Calu3 (cell line): ENCODE measurements at places on chromosomes 2 and 18. TPM values are rescaled to one million over a fixed set of nuclear protein-coding genes. Genes with fewer than 3 reads are reported as not detected.

GRCh38 chr2:239826786-239827522 is 198.2 kb downstream of the NDUFA10 start:
- DNase-seq: no peak
- no peak overlapping the region for H3K27ac ChIP-seq
- no peaks in the 10 kb centered on the region for H3K36me3 ChIP-seq
- no peaks in the 10 kb centered on the region for H3K4me1 ChIP-seq
- no peak overlapping the region for H3K4me3 ChIP-seq

GRCh38 chr2:16330982-16331381 is 334.7 kb downstream of the CYRIA start:
- peaks cover 1% of the 10 kb centered on the region for H3K27me3 ChIP-seq
- no peak overlapping the region for H3K27ac ChIP-seq
- H3K36me3 ChIP-seq: no peaks in the 10 kb centered on the region
- no peak overlapping the region for H3K4me3 ChIP-seq

- no peaks in the 10 kb centered on the region for H3K36me3 ChIP-seq
- H3K4me3 ChIP-seq: no peak overlapping the region
- H3K27me3 ChIP-seq: no peaks in the 10 kb centered on the region
- DNase-seq: no peak
- H3K27ac ChIP-seq: no peak overlapping the region
- peaks cover 16% of the 10 kb centered on the region for H3K4me1 ChIP-seq
Measured at GRCh38 chr2:68052717-68053422, 9.9 kb downstream of the C1D start.

- H3K4me1 ChIP-seq: no peaks in the 10 kb centered on the region
- H3K36me3 ChIP-seq: peaks cover 13% of the 10 kb centered on the region
- no peaks in the 10 kb centered on the region for H3K27me3 ChIP-seq
- no peak for DNase-seq
Measured at GRCh38 chr2:239061824-239062570, 214.1 kb downstream of the TWIST2 start.

- no peak for DNase-seq
- peaks cover 19% of the 10 kb centered on the region for H3K4me1 ChIP-seq
- peak overlapping the region; percentile 11 for H3K27ac ChIP-seq
- H3K4me3 ChIP-seq: no peak overlapping the region
- H3K27me3 ChIP-seq: no peaks in the 10 kb centered on the region
- peaks cover 52% of the 10 kb centered on the region for H3K36me3 ChIP-seq
Measured at GRCh38 chr2:186498834-186499233, 12.8 kb downstream of the ZC3H15 start.

- H3K36me3 ChIP-seq: no peaks in the 10 kb centered on the region
- DNase-seq: no peak
- H3K4me1 ChIP-seq: no peaks in the 10 kb centered on the region
- no peak overlapping the region for H3K27ac ChIP-seq
- H3K4me3 ChIP-seq: no peak overlapping the region
Measured at GRCh38 chr2:40654346-40654745, 202.5 kb upstream of the SLC8A1 start.

DNA sequence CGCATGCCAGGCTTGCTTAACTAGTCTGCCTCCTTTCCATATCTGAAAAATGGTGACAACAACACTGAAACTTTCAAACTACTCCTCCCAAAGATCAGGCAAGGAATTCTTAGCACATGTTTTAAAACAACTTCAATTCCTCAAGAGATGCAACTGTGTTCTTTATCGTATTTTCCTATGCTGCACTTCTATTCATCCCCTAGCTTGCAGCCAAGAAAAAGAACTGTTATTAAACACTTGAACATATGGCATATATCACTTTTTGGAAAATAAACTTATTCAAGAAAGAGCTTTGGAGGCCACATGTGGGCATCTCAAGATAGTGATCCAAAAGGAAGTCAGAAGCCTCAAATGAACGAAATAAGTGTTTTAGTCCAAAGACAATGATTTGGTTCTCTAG is 75.6 kb upstream of the STAM2 start:
- H3K36me3 ChIP-seq: no peaks in the 10 kb centered on the region
- no peak for DNase-seq
- H3K4me3 ChIP-seq: no peak overlapping the region
- no peaks in the 10 kb centered on the region for H3K27me3 ChIP-seq
- H3K4me1 ChIP-seq: no peaks in the 10 kb centered on the region

GRCh38 chr2:220552790-220553535 is 925.5 kb downstream of the SLC4A3 start:
- H3K4me3 ChIP-seq: no peak overlapping the region
- DNase-seq: no peak
- H3K36me3 ChIP-seq: no peaks in the 10 kb centered on the region
- no peak overlapping the region for H3K27ac ChIP-seq
- H3K27me3 ChIP-seq: no peaks in the 10 kb centered on the region
- H3K4me1 ChIP-seq: peaks cover 12% of the 10 kb centered on the region

- peak; percentile 59 for DNase-seq
- H3K27ac ChIP-seq: peak overlapping the region; percentile 78
- no peaks in the 10 kb centered on the region for H3K27me3 ChIP-seq
- peak overlapping the region; percentile 49 for H3K4me3 ChIP-seq
Measured at GRCh38 chr2:28437149-28437835, 44.6 kb downstream of the FOSL2 start.

GRCh38 chr2:188235364-188235763 is 56.3 kb upstream of the GULP1 start:
- H3K27ac ChIP-seq: no peak overlapping the region
- H3K4me3 ChIP-seq: no peak overlapping the region
- DNase-seq: no peak
- no peaks in the 10 kb centered on the region for H3K36me3 ChIP-seq

- no peaks in the 10 kb centered on the region for H3K4me1 ChIP-seq
- H3K4me3 ChIP-seq: no peak overlapping the region
- H3K27me3 ChIP-seq: peaks cover 81% of the 10 kb centered on the region
- no peak for DNase-seq
- H3K36me3 ChIP-seq: no peaks in the 10 kb centered on the region
Measured at GRCh38 chr2:19774805-19775176, 127.0 kb downstream of the TTC32 start.

- no peaks in the 10 kb centered on the region for H3K4me1 ChIP-seq
- no peak for DNase-seq
- H3K36me3 ChIP-seq: no peaks in the 10 kb centered on the region
- H3K27ac ChIP-seq: no peak overlapping the region
Measured at GRCh38 chr2:25265802-25266201, 75.9 kb downstream of the DNMT3A start.

DNA sequence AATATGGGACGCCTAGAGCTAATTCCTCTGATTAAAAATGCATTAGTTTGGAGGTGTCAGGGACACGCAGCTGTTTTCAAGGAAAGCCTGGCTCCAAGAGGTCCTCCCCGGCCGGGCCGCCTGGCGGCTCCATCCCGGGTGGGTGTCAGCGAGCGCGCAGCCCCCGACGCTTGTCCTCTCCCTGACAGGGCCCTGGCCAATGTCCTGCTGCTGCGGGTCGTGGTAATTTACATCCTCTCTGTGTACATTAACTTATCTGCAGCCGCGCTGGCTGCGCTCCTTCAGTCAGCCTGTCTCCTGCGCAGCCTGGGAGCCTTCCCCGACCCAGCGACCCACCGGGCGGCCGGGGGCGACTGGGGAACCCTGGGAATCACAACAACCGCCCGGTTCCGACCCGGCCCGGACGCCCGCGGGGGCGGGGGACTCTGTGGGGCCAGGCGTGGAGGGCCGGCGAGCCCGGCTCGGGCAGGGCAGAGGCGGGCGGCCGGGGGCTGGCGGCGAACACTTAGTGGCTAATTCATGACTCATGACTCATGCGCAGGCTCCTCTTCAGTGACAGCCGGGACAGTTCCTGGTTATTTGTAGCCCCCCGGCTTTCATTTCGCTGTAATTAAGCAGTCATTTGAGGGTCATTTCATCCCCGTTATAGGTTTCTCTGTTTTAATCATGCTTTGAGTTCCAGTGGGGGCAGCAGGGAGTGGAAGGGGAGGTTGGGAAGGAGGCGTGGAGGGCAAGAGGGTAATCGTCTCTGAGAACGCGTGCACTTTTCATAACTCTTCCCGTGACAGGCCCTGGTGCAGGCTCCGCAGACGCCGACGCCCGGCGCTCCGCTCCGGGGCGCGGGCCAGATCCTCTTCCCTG is 141.9 kb upstream of the CTAGE1 start:
- peak; percentile 65 for DNase-seq
- peak overlapping the region; percentile 85 for H3K4me3 ChIP-seq
- H3K4me1 ChIP-seq: peaks cover 68% of the 10 kb centered on the region
- peaks cover 19% of the 10 kb centered on the region for H3K36me3 ChIP-seq
- H3K27ac ChIP-seq: peak overlapping the region; percentile 95

DNA sequence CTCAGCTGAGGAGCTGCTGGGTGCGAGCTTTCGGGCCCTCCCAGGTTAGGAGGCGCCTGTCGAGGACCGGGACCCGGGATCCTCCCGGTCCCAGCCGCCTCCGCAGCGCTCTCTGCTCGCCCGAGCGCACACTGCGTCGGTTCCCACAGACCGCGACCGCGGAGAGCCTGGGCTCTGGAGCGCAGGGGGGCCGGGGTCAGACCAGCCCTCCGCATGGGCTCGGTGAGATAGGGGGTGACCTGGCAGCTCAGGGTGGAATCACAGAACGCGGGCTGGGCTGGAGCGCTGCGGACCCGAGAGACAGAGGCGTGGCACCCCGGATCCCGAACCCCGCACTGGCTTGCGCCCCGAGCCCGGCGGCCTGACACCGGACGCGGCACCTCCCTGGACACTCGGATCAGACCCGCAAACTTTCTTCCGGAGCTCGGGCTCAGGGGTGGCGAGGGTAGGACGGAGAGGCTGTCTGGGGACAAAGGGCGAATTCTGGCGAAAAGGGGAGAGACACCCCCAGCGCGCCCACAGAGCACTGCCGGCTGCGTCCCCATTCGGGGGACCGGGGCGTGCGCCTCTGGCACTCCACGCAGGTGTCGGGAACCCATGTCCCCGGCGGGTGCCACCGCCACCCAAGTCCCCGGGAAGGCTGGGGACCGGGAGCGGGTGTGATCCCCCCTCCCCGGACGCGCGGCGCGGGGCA is 612 bp downstream of the DIPK1C start:
- H3K4me1 ChIP-seq: peaks cover 8% of the 10 kb centered on the region
- no peak overlapping the region for H3K27ac ChIP-seq
- peaks cover 100% of the 10 kb centered on the region for H3K27me3 ChIP-seq

DNA sequence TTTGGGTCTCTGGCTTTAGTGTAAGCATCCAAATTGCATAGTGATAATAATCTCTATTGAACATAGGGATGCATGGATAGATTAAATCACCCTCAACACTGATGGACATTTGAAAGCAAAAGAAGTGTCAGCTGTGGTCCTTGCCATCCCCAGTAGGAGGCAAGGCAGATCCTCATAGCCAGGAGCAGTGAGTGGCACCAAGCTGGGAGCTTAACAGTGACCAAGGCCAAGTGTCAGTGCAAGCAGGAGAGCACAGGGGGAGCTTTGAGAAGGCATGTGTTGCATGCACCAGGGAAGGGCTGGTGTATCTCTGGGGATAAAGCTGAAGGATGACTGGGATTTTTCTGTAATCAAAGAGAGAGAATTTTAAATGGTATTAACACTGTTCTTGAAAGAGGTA is 14.7 kb downstream of the SLC14A1 start:
- no peak for DNase-seq
- no peak overlapping the region for H3K4me3 ChIP-seq
- no peaks in the 10 kb centered on the region for H3K36me3 ChIP-seq
- H3K27me3 ChIP-seq: no peaks in the 10 kb centered on the region
- no peak overlapping the region for H3K27ac ChIP-seq
- H3K4me1 ChIP-seq: no peaks in the 10 kb centered on the region

- DNase-seq: no peak
- H3K27ac ChIP-seq: no peak overlapping the region
- H3K27me3 ChIP-seq: no peaks in the 10 kb centered on the region
Measured at GRCh38 chr2:160557903-160558302, 64.3 kb upstream of the RBMS1 start.

DNA sequence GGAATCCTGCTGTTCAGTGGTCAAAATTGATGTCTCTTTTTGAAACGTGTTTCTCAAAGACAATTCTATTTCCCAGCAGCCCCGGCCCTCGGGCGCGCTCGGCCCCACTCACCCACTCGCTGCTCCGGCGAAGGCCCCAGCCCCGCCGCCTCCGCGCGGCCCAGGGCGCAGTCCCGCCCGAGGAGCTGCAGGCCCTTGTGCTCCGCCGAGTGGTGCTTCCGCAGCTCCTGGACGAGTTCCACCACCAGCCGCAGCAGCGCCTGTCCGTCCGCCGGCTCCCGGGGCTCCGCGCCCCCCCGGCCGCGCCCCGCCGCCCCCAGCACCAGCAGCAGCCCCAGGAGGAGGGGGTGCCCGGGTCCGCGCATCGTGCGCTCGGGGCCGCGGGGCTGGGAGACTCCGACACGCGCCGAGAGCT is 413 bp downstream of the ALKAL2 start:
- peak; percentile 19 for DNase-seq
- peaks cover 8% of the 10 kb centered on the region for H3K36me3 ChIP-seq
- peaks cover 38% of the 10 kb centered on the region for H3K27me3 ChIP-seq
- H3K4me1 ChIP-seq: peaks cover 8% of the 10 kb centered on the region
- H3K27ac ChIP-seq: no peak overlapping the region
- peak overlapping the region; percentile 19 for H3K4me3 ChIP-seq

DNA sequence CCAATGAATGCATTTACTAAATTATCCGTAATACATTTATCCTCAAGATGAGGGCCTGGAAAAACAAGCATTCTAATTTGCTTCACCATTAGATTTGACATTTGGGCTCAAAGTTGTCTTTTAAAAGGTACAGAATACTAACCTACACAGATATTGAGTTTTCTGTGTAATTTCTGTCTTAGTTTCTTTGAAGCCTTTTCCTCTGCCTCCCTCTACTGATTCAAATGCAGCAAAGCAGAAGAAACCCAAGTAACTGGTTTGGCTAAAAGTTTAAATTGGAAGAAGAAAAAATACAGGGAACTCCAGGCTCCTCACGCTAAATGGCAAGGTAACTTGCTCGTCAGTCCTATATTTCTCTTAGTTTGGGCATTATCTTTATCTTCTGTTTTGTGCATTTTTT is 53.3 kb upstream of the SLC5A7 start:
- H3K27ac ChIP-seq: no peak overlapping the region
- no peak overlapping the region for H3K4me3 ChIP-seq
- no peak for DNase-seq
- H3K4me1 ChIP-seq: no peaks in the 10 kb centered on the region
- peaks cover 23% of the 10 kb centered on the region for H3K27me3 ChIP-seq

Gene GPR45
- not detected in 2 replicates for total RNA-seq

Gene SERPINB4
- 0.76 TPM in 1 of 2 replicates, not detected in the other for total RNA-seq

Gene EVX2
- total RNA-seq: not detected in 2 replicates

Gene ABCG5
- 0.66 and 1.0 TPM in 2 replicates for total RNA-seq

Gene RESP18
- not detected in 2 replicates for total RNA-seq

Gene KRTCAP3
- total RNA-seq: 71.8 and 74.0 TPM in 2 replicates

Gene AQP12A
- not detected in 2 replicates for total RNA-seq

Gene ZNF514
- total RNA-seq: 14.0 and 17.4 TPM in 2 replicates

Gene MRO
- total RNA-seq: not detected in 2 replicates

Gene ANTXR1
- total RNA-seq: 0.66 and 0.86 TPM in 2 replicates

Gene CAMKMT
- 20.6 and 25.2 TPM in 2 replicates for total RNA-seq

Gene DLX2
- not detected in 2 replicates for total RNA-seq

Gene SLC11A1
- 0.12 TPM in 1 of 2 replicates, not detected in the other for total RNA-seq

Gene DPP4
- total RNA-seq: 27.6 TPM in 2 replicates

Gene SPC25
- 60.2 and 77.0 TPM in 2 replicates for total RNA-seq

Gene ICA1L
- 1.2 and 1.3 TPM in 2 replicates for total RNA-seq

Gene DIS3L2
- 44.5 and 46.0 TPM in 2 replicates for total RNA-seq
